ENCODE measurements at places on chromosomes 11 and 22.

DNA sequence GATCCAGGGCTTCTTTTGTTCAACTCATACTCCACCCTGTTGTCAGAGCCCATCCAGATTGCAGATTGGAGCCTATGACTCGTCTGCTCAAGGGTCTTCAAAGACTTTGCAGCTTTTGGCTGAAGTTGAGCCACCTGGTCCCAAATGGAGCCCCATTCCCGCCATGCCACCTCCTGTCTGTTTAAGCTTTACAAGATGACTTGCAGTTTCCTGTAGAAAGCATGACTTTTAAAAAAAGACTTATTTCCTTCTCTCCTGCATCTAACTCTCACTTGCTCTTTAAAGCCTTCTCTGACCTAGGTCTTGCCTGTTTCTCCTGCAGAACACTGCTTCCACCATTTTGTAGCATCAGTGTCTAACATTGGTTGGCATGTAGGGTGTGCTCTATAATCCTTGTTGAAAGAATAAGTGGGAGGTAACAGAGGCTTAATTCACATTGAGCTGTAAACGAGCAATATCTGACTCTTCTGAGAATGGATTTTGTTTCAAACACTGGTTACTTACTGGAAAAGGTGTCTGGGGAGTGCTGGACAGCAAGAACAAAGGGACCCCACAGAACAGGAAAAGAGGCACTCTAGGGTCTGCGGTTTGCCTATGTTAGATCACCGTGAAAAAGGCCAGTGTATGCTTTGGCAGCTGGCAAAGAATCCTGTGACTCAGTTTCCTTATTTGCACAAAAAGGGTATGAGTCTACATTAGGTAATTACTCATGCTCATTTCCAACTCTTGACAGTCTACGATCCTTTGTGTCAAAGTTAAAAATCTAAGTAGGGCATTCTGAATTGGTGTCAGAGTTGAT lies 30.3 kb downstream of the NF2 start:
- no peak for DNase-seq

DNA sequence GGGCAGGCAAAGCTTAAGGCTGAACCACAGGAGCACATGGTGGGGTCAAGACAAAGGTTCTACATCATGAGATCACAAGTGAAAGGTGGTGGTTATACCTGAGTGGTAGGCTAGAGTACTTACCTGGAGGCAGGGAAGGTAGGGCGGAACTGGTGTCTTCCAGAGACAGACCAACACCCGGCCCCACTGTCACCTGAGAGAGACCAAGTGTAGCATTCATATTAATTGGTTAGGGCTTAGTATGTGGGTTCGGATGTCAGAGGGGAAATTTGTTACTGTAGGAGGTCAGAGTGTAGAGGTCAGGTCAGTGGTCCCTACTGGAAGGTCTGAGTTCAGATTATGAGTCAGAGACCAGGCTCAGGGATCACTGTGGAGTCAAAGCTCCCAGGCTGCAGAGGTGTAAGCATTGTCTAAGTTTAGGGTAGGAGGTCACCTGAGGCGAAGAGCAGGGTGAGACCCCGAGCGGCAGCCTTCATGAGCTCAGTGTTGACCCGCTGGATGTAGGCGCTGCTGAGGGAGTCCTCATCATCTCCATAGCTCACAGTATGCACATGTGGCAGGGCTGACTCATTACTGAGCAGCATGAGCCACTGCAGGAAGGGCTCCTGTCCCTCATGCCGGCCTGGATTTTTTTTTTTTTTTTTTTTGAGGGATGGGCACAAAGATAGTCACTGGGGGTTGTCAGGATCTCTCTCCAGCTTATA lies 3.2 kb downstream of the TPP1 start:
- DNase-seq, result no peak

- DNase-seq, result no peak
Observed at GRCh38 chr22:23226497-23226850, 46.2 kb downstream of the BCR start.

DNA sequence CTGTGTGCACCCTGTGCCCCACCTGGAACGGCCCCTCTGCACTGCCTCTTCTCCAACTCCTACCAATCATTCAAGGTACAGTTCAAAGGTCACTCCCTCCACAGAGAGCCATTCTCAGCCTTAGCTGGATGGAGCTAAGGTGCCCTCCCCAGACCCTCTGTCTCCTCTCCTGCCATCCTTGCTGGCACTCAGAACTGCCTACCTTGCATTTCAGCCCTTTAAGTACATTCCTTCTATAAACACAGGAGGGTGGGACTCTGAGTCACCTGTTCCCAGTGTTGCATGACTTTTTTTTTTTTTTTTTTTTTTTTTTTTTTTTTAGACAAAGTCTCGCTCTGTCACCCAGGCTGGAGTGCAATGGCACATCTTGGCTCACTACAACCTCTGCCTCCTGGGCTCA lies 8.6 kb downstream of the TTLL1 start:
- no peak for DNase-seq

GRCh38 chr11:15607361-15608036 lies 492.8 kb downstream of the INSC start:
- DNase-seq, result no peak

DNA sequence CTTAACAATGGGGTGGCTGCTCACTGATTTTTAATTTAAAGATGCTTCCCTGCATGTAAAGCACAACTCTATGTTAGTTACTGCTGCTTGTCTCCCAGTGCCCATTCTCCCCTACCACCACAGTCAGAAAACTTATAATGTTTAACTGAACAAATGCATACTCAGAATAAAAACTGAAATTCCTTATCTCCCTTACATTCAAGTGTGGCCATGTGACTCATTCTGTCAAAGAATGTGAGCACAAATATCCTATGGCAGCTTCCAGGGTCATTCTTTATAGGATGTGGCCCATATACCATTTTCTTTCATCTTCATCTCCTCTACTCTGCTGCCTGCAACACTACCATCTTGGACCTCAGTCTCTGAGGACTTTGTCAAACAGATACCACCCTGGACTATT lies 374.8 kb downstream of the DYNC2H1 start:
- no peak for DNase-seq

- DNase-seq, result no peak
Observed at GRCh38 chr22:42841444-42841843, 15.6 kb downstream of the ARFGAP3 start.

DNA sequence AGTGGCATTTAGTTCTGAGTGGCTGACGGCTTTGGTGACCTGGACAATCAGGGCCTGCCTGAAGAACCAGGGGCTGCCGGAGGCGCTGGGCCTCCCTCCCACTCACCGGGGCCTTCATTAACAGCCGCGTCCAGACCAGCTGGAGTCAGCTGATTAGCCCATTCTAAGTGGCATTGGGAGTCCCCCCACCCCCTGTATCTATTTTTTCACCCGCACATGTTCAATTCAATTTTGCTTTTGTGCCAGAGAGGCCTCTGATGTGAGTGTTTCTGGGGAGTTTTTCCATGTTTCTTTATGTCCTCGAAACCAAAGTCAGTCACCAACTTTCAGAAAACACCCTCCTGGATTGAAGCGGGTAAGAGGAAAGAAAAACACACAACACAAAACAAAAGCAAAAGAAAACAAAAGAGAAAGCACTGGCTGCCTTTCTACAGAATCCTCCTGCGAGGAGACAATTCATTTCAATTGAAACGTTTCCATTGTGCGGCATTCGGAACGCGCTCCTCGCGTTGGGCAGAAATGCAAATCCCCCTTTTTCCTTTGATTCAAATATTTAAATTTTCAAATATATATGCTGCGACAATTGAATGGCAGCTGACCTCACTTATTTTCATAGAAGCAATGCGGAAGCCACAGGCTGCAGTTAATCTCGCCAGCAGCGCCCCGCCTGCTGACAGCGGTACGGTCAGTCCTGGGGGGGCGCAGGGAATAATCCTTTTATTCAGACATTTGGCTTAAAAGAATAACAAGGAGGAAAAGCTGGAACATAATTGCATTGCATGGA lies 17.7 kb downstream of the CDKN1C start:
- no peak for DNase-seq

DNA sequence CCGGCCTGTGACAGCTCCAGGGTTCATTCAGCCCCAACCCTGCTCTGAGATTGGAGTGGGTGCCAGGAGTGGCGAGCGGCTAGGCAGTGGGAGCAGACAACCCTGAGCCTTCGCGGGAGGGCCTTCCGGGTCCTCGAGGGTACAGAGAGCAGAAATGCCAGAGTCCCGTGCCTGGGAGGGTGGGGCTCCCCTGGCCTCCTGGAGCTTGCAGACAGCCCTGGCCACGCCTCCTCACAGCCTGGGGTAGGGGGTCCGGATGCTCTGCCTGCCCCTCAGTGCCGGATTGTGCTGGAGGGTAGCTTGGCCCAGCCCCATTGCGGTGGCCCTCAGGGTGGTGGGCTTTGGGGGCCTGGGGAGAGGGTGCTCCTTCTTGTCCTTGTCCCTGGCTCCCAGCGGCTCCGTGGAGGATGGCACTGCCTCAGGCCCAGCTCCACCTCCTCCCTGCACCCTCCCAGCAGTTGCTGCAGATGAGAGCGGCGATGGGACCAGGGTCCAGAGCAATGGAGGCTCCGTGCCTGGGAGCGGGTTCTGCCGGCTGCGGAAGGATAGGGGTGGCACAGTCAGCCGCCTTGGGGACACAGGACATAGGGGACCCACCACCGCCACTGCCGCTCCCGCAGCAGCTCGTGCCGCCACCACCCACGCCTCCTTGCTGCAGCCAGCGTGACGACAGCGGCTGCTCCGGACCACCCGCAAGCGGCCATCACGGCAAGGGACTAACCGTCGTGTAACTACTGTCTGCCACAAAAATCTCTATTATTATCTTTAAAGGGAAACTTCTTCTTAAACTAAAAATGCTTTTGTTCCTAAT lies 34.9 kb upstream of the OR10G7 start:
- DNase-seq, result no peak

DNA sequence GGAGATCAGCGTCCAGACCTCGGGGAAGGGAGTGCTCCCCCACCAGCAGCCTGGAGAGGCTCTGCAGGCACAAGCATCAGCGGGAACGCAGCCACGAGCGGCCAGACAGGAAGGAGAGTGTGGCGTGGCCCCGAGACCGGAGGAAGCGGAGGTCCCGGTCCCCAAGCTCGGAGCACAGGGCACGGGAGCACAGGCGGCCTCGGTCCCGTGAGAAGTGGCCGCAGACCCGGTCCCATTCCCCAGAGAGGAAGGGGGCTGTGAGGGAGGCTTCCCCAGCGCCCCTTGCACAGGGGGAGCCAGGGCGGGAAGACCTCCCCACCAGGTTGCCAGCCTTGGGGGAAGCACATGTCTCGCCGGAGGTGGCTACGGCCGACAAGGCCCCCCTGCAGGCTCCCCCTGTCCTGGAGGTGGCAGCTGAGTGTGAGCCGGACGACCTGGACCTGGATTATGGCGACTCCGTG lies 6.9 kb downstream of the IRF7 start:
- no peak for DNase-seq

GRCh38 chr11:128394431-128395089 lies 192.8 kb downstream of the ETS1 start:
- no peak for DNase-seq

- DNase-seq, result no peak
Observed at GRCh38 chr11:79902493-79902892, 461.7 kb upstream of the TENM4 start.

- DNase-seq, result peak; percentile 60
Observed at GRCh38 chr11:45859661-45860140, 12.4 kb downstream of the CRY2 start.

DNA sequence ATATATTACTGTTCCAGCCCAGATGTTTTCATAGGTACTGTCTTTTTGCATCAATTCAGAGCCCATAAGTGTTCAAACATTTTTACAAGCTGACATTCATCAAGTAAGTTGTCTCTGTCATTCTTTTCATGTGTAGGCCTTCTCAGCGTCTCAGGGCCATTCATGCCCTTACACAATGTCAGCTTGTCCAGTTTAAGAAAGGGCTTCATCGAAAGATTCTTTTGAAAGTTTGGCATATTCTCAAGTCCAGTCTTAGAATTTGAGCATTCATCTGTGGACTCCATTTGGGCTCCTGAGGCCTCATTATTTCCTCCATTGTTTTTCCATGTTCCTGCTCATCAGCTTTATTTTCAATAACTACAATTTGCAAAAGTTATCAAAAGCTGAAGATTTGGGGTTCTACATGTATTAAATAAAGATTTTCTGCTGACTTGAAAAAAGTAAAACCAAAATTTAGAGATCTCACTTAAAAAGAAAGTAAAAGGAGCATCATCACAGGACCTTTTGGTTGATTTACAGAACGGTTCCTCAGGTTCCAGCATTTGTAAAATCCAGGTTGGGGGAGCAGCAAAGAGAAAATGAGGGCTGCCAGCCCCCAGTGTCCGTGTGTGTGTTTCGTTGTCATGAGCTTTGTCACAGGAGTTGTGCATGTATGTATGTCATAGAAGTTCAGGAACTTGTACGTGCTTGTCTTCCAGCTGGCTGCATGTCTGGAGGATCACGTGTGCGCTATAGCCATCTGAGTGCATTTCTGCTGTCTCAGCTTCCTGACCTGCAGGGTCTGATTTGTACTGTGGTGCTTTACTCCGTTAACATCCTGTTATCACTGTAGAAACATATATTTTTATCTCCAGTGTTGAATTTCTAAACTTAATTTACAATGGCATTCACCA lies 15.6 kb downstream of the MOV10L1 start:
- no peak for DNase-seq

- DNase-seq, result no peak
Observed at GRCh38 chr11:76781807-76782530, 1.2 kb upstream of the TSKU start.

GRCh38 chr11:74208507-74208906 lies 37.4 kb downstream of the PPME1 start:
- DNase-seq, result no peak

DNA sequence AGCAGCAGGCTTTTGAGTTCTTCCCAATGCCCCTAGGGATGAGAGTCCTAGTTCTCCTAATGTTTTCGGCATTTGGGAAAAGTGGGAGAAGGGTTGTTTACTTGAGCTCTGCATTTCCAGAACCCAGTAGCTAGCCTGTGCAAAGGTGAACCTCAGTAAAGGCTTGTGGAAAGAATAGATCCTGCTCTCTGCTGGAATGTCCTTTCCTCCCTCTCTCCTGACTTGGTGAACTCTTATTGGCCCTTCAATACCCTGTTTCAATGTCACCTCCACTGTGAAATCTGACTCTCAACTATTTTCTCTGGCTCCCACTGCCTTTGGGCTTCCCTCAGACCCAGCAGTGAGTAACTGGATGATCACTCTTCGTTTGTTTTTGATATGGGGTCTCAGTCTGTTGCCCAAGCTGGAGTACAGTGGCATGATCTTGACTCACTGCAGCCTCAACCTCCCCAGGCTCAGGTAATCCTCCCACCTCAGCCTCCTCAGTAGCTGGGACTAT lies 2.4 kb upstream of the UVRAG start:
- no peak for DNase-seq

DNA sequence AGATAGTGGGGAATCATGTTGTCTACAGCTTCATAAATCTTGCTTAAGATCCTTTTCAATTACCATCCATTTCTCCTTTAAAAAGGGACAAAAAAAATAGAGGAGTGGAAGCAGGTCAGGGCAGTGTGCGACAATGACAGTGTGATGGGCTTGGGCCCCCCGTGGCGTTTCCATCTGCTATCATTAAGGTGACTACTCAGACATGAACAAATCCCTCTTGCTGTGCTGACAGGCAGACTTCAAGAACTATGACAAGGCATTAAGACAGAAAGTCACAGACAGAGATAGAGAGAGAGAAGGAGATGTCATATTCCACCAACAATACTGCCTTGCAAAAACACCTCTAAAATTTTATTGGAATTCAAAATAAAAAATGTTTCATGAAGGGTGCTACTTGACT lies 263.2 kb downstream of the DCDC1 start:
- peak; percentile 46 for DNase-seq

- DNase-seq, result no peak
Observed at GRCh38 chr11:114845766-114846415, 167.6 kb downstream of the NXPE2 start.

Measured in ecto neural progenitor cell (in vitro differentiated cells).